Muscle of arm (tissue), 14 donors: ENCODE measurements at places on chromosomes 6 and 20.

GRCh38 chr6:158924499-158925455 is 75.2 kb downstream of the RSPH3 start:
- DNase-seq = no peak

DNA sequence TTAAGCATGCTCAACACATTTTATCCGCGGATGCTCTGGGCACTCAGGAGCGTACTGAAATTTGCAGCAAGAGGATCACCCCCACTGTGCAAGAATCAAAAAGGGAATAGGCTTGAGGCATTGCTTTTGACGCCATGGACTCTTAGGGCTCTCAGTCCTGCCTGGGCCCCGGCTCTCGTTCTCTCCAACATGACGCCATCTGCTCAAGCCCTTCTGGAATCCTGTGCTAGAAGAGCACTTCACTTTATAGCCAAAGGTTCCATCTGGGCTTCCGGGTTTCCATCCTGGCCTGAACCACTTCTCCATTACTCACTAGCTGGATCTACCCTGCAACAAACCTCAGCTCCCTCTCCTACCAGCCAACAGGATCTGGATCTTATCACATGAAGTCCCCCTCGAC is 105.3 kb downstream of the FOXF2 start:
- no peak for DNase-seq

GRCh38 chr6:108117427-108118358 is 43.2 kb upstream of the OSTM1 start:
- DNase-seq = no peak

DNA sequence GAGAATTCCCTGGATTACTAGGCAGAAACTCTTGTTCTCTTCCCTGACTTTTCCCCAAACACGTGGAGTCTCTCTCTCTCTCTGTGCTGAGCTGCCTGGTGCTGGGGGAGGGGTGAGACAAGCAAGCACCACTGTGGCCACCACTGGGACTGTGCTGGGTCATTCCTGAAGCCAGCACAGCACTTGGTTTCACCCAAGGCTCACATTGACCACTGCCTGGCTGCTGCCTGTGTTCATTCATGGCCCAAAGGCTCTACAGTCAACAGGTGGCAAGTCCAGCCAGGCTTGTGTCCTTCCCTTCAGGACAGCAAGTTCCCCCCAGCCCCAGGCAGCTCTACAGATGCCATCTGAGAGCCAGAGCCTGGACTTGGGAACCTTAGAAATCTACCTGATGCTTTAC is 92.2 kb downstream of the CTNNBL1 start:
- DNase-seq = no peak

DNA sequence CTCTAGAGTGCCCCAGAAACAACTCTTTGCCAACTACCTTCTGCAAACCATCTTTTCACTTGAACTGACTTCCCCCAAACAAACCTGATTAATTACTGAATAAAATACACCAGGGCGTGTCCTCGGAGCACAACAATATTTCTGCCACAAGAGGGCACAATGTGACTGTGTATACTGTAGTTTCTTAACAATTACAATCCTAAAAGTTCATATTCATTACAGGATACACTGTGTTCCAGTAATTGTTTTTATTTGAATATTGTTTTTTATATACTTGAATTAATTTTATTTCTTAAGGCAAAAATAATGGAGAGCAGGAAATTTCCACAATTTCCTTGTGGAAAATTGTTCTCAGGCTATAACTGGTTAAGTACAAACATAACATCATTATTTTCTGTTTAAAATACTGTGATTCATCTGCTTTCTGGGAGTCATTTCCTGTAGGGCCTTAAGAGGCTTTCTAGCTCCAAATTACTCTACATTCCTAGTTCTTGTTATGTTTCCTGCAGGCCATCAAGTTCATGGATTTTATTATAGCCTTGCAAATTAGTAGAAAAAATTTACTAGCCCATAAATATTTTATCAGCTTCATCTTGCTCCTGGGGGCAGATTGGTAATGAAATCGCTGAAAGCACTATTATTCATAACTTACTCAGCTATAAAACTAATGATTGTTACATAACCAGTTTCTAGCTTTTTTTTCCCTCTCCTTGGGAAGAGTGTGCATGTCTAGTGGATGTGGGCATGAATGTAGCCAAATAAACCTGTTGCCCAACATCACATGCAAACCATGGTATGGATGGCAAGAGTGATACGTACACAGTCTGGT is 51.9 kb upstream of the SLC22A16 start:
- peak; percentile 70 for DNase-seq

- peak; percentile 1 for DNase-seq
Measured at GRCh38 chr6:86856937-86857563, 80.3 kb upstream of the HTR1E start.
